ENCODE measurements at places on chromosomes 16 and 17. TPM values are rescaled to one million over a fixed set of nuclear protein-coding genes. Genes with fewer than 3 reads are reported as not detected.

Gene KCTD19
- total RNA-seq = 0.62 TPM

- no peak for DNase-seq
These were observed 268.5 kb upstream of the CCL2 start for GRCh38 chr17:33986566-33986965.

- no peak for DNase-seq
These were observed 7.0 kb downstream of the CORO6 start for GRCh38 chr17:29615492-29616299.

Gene EVI2A
- total RNA-seq = not detected

Gene TBX6
- total RNA-seq = 0.46 TPM

Gene VEZF1
- total RNA-seq = 73.5 TPM

Gene PRCD
- total RNA-seq = 0.54 TPM

- no peak for DNase-seq
These were observed 75.6 kb downstream of the MGAT5B start for GRCh38 chr17:76943781-76944213.

Gene LGALS9B
- not detected for total RNA-seq

Gene ACADVL
- total RNA-seq = 305 TPM

- no peak for DNase-seq
These were observed at the start of gene NME3 for GRCh38 chr16:1771188-1771863. NME3 (minus strand) TSS chr16:1771543; CDS start chr16:1771534, 9 bp downstream.

GRCh38 chr16:306911-307370 lies 24.0 kb downstream of the PDIA2 start:
- no peak for DNase-seq

GRCh38 chr16:54817432-54817831 lies 113.2 kb upstream of the IRX5 start:
- DNase-seq = no peak
